ENCODE measurements at places on chromosomes 5 and 9.

- no peak for DNase-seq
Measured at GRCh38 chr5:168443950-168444700, 42.1 kb upstream of the RARS1 start.

DNA sequence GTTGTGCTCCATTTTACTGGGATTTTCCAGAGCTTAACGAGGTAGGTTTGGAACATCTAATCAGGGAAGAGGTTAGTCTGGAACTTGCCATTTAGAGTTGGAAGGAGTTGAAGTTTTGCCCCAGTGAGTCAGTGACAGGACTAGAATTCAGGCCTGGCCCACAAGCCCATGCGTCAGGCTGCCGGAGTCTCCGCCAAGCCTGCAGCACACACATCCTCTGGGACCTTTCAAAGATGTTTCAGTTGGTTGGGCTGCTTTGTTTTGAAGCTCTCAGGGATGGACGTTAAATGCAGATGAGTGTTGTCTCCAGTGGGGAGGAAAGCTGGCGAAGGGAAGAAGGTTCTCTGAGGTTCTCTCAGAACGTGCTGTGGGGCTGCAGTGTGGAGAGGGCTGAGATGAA lies 147.0 kb downstream of the PSAT1 start:
- no peak for DNase-seq

DNA sequence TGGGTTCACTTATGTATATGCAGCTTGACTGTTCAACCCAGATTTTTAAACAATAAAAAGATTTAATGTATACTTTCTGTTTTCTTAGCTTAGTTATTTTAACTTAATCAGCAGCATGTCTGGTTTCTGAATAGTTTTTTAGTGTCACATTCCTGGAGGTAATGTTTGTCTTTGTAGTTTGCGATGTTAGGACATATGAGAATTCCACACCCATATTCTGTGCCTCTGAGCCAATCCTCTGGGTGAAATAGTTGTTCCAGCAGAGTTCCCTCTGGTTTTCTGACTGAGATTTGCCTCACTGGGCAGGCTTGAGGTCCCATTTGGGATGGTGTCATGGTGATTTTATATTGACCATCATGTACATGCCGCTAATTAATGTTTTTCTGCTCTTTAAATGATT lies 48.6 kb downstream of the INIP start:
- DNase-seq = no peak

DNA sequence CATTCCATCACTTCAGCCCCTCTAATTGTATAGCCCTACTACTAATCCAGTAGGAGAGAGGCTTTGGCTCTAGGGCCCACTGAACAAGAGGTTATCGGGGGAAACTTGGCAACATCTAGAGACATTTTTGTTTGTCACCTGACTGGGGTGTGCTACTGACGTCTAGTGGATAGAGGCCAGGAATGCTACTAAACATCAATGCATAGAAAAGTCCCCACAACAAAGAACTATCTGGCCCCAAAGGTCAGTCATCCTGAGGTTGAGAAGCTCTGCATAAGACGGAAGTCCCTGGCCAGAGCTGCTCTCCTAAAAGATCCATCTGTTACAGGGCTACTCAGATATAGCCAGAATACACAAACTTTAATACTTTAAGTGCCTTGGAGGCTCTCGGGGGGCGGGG lies 570.6 kb upstream of the KLF4 start:
- no peak for DNase-seq

GRCh38 chr5:25427240-25427639 lies 782.5 kb upstream of the CDH10 start:
- no peak for DNase-seq

DNA sequence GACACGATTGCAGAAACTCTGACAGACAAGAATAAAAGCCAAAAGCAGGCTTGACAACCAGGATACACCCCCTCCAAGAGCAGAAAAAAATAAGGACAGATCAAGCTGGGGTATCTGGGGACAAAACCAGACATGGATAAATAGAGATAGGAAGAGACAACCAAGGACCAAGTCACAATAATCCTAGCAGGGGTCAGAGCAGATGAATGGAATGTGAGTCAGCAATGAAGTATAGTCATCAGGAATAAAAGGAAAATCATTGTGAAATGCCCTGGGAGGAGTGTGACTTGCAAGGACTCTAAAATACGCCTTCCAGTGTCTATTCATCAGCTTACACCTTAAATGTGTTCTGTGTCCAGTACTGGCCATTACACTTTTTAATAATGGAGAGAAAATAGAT lies 206.8 kb downstream of the CAAP1 start:
- no peak for DNase-seq

DNA sequence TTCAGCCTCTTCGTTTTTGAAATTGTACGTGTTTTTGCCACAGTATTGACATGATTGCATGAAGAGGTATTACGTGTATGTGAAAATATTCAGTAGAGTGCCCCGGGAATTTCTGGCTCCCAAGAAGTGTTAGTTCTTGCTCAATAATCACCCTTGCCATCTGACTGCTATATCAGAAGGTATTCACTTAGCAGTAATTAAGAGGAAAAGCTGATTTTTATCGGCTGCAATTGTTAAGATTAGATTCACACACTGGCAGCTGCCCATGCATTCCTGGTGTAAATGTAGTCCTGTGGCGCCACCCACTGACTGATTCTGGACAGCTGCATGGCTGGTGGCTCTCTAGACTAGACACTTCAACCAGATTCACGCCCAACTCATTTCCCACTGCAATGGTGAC lies 440.1 kb upstream of the ADAMTS16 start:
- peak; percentile 67 for DNase-seq

- no peak for DNase-seq
Measured at GRCh38 chr9:114958021-114958843, 27.8 kb upstream of the TNFSF8 start.

DNA sequence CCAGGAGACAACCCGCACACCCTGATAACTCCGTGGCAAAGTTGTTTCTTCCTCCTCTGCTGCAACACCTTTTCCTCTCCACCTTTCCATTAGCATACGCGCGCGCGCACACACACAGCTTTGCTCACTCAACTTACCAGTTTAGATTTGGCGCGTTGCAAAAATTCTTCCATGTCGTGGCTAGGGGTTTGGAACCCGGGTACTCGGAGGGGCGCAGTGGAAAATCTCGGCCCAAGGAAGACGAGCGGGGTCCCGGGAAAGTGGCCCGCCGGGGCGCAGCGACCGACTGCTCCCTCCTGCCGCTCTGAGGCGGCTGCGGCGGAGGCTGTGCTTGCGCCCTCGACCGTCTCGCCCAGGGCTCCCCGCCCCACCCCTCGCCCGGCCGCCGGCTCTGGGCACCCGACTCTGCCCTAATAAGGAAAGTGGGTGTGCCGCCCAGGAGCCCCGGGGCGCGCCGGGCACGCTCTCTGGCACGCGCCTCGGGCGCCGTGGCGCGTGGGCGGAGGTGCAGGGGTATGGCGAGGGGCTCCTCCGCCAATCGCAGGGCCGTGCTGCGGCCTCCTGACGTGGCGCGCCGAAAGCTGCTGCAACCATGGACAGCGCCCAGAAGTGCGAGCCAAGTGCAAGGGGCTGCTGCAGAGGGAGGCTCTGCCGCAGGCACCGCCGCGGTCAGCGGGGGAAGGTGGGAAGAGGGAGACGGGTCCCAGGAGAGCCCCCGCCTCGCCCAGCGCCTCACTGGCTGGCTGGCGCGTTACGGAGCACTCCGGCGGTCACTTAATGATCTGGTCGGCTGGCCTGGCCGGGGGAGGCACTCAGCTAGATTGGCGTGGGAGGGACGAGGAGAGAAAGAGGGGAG lies at the start of gene PRUNE2:
Gene PRUNE2 (minus strand): TSS at position 324 of the 856 bp plus-strand sequence. CDS start 151 bp downstream, at position 173.
- peak; percentile 82 for DNase-seq

DNA sequence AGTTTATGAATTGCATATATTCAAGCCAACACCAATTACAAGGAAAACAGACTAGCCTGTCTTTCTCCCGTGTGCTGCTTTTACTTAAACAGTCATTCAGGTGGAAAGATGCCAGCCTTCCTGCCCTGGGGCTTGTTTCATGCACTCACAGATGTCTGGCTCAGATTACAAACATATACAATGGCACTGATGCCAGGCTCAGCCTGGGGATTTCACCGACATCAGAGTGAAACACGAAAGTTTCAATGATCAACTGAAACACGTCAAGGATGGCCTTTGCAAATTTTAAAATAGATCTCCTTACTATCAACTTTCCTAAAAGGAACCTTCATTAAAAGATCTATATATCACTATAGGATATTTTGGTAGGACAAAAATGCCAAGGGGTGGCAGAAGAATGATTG lies 1576.5 kb downstream of the EFNA5 start:
- DNase-seq = peak; percentile 55

DNA sequence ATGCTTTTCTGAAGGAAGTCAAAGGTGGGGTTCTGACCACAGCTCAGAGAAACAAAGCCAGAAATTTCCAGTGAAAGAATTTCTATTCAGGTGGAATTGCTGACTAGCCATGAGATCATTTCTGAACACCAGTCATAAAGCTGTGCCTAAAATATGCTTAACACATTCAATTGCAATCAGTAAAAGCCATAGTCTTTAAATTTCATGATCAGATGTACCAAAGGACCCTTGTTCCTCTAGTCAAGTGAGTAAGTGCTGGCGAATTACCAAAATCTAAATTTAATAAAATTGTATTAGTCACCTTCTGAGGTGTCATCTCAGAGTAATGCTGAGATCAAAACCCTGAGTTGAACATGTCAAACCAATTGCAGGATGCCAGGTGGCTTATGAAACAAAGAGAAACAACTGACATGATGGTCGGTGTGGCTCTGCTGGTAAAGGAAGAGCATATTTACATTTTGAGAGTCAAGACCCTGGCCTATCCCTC lies 334.2 kb upstream of the CCNH start:
- DNase-seq = no peak
